ENCODE measurements at places on chromosomes 4 and X. TPM values are rescaled to one million over a fixed set of nuclear protein-coding genes. Genes with fewer than 3 reads are reported as not detected.

DNA sequence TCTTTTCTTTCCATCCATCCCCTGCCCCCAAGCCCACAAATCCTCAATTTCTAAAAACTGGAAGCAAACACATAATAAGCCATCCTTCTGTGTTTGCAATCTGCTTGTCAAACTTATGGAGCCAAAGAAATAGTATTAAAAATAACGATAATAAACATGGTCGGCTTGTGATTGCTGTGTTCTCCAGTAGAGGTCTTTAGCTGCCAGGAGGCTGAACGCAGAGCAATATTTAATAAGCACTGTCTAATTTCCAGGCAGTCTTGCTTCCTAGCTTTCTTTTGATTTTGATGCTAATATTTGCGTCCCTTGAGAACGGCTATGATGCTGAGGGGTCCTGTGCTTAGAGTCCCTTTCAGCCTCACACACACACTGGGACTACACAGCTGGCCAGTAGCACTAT lies 3.2 kb upstream of the HELT start:
- no peak for DNase-seq

GRCh38 chrX:111131572-111131971 lies 35.6 kb downstream of the PAK3 start:
- peak; percentile 35 for DNase-seq

DNA sequence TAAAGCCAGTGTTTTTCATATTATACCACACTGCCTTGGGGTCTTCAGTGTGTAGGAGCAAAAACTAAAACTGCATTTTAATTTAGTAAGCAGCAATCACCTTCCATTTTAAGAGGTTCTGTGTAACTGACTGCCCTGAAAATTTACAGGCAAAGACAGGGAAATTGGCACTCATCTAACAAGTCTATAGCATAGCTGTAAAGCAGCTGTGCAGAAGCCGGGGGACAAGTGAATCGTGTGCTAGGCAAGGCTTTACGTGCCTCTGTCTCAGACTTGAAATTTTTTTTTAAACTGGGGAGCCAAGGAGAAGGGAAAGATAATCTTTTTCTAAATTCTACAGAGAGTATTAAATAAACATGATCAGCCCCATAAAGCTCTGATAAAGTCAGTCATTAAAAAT lies 39.7 kb downstream of the TSPAN5 start:
- no peak for DNase-seq

The PLXNB3 gene
- total RNA-seq, result 5.3 TPM

GRCh38 chr4:92600638-92601037 lies 296.9 kb downstream of the GRID2 start:
- no peak for DNase-seq

The SSX2B gene
- total RNA-seq, result not detected

GRCh38 chrX:138847930-138848329 lies 136.4 kb upstream of the FGF13 start:
- DNase-seq, result peak; percentile 20

GRCh38 chr4:63898961-63899360 lies 510.3 kb downstream of the TECRL start:
- DNase-seq, result no peak

The MTNR1A gene
- 0.34 TPM for total RNA-seq

The UCP1 gene
- 0.46 TPM for total RNA-seq

The CDKL2 gene
- 4.7 TPM for total RNA-seq

GRCh38 chrX:7316887-7317286 lies 168.9 kb upstream of the PUDP start:
- DNase-seq, result no peak

DNA sequence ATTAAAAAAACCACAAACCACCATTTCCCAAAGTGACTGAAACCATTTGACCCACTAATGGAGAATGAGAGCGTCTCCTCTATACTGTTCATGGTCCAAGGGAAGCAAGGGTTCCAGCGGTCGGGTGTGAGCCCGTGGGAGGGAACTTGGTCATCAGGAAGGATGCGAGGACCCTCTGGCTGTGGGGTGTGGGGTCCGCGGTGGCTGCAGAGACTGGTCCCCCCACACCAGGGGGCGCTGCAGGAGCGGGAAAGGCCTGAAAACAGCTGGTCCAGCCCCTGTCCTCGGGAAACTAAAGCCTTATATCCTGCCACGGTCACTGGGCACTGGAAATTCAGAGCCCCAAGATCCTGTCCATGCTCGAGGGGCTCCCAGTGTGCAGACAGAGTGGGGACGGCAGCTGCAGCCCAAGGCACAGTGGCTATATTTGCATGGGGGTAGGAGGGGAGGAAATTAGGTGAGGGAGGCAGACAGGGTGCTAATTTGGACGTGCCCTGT lies 4.3 kb downstream of the BLOC1S4 start:
- peak; percentile 20 for DNase-seq

The F8A3 gene
- not detected for total RNA-seq

The FAT4 gene
- total RNA-seq, result 8.0 TPM

All from astrocyte (in vitro differentiated cells and primary cell).